ENCODE measurements at places on chromosomes 2 and 18.

DNA sequence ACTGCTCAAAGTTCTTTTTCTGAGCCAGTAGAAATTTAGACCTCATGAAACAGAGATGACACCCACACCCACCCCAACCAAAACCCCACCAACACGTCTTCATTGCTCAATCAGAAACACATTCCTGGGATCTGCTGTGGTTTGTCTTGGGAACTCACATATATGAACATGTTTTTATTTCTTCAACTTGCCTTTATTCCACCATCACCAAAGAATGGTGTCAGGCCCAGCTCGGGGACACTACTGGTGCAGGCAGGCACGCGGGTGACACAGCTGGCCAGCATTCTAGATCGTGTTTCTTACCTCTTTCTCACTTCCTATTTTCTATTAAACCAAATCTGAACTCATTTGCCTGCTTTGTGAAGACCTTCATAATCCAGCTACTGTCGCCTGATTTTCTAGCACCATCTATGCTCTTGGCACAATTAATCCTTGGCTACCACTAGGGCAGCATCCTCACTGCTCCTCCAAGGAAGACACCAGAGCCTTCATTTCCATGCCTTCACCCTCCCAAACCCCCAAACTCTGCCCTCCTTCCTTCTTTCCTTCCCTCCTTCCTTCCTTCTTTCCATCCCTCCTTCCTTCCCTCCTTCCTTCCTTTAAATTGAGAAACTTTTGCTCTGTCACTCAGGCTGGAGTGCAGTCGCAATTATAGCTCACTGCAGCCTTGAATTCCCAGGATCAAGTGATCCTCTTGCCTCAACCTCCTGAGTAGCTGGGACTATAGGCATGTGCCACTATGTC is 157.1 kb downstream of the BCL2 start:
- DNase-seq, result no peak

DNA sequence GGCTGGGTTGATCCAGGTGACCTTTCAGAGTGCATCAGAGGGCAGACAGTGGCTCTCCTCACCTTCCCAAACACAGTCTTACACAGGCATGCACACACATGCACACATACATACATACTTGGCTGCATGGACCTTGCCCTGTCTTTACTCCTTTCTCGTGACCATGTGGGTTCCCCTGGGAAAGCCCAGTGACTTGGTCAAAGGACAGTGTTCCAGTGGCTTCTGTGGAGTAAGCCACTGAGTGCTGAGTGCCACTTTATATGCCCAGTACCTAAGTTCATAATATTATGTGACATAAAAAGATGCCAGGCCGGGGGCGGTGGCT is 249.4 kb downstream of the MYCN start:
- DNase-seq, result no peak

DNA sequence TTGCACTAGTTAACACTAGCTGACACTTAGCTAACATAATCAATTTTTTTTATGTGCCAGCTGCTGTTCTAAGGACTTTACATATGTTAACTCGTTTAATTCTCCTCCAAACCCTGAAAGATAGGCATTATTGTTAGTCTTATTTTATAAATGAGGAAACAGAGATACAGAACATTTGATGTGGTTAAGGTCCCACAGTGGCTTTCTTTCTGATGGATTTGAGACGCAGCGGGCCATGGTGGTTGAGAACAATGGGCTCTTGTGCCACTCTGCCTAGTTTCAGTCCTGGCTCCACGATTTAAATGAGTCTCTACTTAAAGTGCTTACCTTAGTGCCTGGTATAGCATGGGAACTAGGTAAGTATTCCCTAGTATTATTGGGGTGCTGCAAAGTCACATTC is 201.9 kb upstream of the SPRED2 start:
- no peak for DNase-seq

DNA sequence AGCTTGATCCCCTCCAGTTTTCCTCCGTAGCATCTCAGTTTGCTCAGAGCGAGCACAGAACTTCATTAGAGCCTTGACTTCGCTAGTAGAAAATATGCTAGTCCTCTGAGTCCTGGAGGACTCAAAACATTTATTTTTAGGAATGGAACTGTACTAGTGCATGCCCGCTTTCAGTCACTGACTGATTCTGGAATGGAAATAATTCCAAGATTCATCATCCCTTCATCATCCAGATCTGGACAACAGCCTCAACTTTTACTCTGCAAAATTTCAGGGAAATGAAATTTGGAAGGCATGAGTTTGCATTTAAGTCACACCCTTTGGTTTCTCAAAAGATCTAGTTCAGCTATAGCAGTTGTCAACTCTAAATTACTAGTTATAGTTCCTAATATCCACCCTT is 304.6 kb downstream of the XIRP2 start:
- no peak for DNase-seq

DNA sequence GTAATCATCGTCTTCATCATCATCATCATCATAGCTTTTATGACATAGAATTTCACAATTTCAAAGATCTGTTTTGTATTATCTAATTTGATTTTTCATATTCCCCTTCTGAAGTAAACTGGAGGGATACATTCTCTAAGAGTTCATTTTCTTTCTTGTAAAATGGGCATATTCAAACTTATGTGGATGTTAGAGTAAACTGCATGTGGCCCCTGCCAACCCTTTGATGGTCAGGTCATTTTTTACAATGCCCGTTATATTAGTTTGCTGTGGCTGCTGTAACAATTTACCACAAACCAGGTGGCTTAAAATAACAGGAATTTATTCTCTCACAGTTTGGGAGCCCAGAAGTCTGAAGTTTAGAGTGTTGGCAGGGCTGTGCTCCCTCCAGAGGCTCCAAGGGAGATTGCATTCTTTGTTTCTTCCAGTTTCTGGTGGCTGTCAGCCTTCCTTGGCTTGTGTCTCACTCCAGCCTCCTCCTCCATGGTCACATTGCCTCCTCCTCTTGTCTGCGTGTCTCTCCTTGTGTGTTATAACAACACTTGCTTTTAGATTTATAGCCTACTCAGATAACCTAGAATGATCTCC is 127.5 kb upstream of the MMADHC start:
- DNase-seq, result no peak

DNA sequence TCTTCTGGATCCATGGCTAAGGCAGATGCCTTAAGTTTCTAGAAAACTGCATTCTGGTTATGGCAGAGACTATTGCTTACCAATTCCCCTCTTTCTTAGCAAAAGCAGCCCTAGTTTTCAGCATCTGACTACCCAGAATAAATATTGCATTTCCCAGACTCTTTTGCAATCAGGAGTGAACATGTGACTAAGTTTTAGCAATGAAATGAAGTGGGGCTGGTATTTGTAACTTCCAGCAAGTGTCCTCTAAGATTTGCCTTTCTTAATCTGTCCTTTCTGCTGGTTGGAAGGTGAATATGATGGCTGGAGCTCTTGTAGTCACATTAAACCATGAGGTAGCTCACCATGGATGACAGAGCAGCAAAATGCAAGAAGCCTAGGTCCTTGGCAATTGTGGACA is 132.9 kb upstream of the PKDCC start:
- no peak for DNase-seq

DNA sequence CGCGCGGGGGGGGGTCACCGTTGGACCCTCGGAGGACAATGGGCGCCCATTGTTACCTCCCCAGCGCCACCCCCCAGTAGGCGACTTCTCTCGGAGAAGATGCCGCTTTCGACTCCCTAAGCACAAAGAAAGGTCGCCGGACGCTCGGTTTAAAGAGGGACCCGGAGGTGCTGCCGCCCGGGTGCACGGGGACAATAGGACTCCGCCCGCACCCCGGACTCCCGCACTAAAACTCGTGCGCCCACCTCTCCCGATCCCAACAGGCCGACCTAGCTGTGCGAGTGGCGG is 318 bp upstream of the CDC42EP3 start:
- DNase-seq, result no peak

- no peak for DNase-seq
Observed at GRCh38 chr2:146982393-146982846, 862.4 kb upstream of the ACVR2A start.

- no peak for DNase-seq
Observed at GRCh38 chr2:104848526-104848925, 5.4 kb upstream of the POU3F3 start.

- DNase-seq, result no peak
Observed at GRCh38 chr18:78974115-78974761, 5.4 kb upstream of the SALL3 start.

DNA sequence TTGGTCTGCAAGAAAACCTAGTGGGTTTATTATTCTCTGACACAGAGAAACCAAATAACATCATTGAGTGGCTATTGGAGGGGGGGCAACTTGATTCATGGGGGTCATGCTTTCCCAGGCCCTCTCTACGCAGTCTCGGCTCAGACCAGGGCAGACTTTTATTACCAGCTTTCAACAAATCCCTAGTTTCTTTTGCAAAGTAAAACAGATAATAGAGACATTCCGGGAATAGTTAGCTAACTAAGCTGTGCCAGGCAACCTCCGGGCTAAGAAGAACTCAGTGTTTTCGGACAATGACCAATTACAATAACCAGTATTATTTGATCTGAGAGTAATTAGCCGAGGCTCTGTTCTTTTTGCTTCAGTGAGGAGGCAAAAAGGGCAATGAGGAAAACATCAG is 66.3 kb downstream of the CDK15 start:
- no peak for DNase-seq
